ENCODE measurements at places on chromosomes 6 and 20.

- no peak for DNase-seq
Observed at GRCh38 chr6:41289815-41290214, 3.3 kb upstream of the TREM1 start.

GRCh38 chr6:12182676-12183075, 107.5 kb upstream of the EDN1 start:
- no peak for DNase-seq

DNA sequence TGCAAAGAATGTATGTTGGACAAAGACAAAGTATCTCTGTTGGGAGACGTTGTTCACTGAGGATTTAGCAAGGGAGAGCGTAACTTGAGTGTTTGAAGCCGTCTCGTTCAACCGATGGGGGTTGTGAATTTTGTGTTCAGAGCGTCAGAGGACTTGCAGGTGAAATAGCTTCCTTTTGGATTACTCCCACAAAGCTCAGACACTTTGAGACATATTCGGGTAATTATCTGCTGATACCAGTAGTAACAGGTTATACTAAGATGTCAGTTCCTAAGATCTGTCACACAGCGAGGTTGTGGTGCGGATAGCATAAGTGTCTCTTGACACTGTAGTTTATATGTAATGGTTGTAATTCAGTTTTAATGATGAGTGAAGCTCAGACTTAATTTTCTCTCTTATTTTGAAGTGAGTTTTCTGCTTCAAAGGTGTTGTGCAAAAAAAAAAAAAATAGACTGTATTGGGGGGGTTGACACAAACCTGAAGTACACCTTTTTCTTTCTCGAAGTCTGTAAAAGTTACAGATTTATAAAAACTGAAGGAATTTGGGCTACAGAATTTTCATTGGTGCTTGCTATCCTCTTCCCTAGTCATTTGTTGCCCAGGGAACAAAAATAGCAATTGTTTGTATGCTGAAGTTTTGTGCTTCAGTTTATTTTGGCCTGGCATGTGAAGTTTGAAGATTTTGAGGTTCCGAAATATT, 1.7 kb downstream of the ASXL1 start:
- no peak for DNase-seq

GRCh38 chr6:26532699-26533531, 5.3 kb upstream of the HMGN4 start:
- DNase-seq: peak; percentile 49

DNA sequence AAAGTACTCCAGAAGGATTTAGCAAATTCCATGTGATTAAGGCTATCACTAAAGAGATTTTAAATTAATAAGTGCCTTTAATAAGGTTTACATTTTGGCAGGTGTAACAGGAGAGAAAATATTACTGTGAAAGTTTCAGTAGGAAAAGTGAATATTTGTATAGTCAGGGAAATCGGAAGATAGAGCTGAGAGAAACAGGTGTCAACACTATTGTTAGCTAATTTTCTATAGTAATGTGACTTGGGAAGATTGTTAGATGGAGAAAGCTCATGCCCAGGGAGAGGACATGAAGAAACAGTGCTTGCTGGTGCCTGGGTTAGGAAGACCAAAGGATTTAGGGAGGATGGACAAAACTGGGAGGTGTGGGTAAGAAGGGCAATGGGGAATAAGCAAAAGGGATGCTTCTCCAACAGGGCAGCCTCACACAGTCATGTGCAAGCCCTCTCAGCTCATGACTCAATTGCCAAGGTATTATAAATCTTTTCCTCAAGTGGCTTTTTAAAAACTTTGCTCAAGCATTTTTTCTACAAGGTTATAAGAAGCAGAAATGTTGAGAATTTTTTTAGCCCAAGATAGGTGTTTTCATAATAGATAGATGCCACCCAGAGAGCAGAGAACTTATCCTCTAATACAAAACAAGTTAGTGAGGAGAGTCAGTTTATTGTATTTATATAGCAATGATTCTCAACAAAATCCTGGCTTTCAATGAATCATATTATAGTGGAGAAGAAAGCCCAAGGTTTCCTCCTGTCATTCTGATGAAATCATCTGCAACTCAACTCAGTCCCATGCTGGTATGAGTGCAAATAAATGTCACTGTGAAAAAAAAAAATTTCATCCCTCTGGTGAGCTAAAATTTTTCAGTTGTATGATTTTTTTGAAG, 325.2 kb upstream of the NT5E start:
- DNase-seq: no peak

GRCh38 chr6:113276601-113277000, 580.5 kb upstream of the MARCKS start:
- no peak for DNase-seq

GRCh38 chr6:36117658-36118549, 12.4 kb upstream of the MAPK13 start:
- no peak for DNase-seq

- no peak for DNase-seq
Observed at GRCh38 chr20:14685183-14685582, 347.8 kb upstream of the FLRT3 start.

GRCh38 chr6:137698636-137699030, 168.4 kb upstream of the TNFAIP3 start:
- DNase-seq: no peak

DNA sequence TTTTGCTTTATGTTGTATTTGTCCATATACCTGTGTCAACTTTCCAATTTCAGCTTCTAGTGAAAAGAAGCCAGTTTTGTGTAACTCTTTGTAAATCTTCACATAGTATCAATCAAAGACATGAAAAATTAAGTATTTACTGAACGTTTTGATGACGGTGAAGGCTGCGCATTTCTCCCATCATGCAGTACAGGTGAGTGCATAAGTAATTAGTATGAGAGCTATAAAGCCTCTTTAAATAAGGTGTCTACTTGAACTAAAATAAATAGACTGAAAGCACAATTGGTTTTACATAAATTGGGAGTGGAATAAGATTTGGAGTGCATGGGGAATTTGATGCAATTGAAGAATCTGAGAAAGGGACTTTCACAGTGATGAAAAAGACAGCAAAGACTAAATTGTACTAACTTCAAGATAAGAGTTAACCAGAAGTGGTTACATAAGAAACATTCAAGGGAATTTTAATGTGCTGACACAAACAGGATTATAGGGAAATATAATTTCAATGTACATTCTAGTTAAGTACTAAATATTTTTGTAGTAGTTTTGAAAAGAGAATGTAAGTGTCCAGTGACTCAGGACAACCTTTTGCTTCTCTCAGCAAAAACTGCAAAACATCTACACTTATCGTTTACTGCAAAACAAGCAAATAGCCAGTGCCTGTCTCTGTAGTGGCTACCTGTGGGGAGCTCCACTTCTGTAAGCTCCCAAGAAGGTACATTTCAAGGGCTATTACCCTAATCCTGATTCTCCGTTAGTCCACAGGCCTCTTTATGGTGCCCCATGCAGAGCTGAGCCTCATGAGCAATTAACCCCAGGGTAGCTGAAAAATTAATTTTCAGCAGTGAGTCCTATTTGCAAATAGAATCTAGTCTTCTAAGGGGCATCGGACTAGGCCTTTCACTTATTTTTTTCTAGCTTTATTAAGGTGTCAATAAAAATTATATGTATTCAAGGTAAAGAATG, 13.0 kb downstream of the TENT5A start:
- DNase-seq: no peak

DNA sequence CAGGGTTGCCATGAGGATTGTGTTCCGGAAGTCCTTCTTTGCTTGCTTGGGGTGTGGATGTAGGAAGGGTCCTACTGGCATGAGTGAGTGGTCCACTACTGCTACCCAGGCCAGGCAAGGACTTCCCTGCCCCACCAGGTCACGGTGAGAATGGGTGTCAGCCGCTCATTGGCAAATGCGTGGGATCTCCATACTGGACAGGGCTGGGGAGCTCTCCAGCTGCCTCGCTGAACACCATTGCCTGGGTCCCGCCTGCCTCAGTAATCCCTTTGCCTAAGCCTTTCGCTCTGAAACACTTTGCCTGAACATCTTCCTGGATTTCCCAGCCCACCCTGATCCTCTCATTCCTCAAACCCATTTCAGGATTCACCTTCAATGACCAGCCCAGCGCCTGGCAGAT, 59.5 kb downstream of the CTCFL start:
- no peak for DNase-seq

DNA sequence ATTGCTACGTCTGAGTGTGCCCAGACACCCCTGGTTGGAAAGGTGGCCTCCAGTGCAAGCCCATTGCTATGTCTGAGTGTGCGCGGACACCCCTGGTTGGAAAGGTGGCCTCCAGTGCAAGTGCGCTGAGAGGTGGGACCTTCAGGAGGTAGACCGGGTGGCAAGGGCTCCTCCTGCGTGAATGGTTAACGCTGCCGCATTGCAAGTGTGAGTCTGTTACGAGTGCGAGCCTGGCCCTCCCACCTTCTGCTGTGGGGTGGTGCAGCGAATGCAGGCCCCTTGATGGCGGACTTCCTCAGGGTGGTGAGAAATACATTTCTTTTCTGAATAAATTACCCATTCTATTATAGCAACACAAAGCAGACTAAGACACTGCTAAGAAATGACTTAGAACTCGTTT, 208.8 kb downstream of the DLL1 start:
- no peak for DNase-seq

GRCh38 chr20:11921321-11921720, 3.6 kb downstream of the BTBD3 start:
- DNase-seq: no peak

- no peak for DNase-seq
Observed at GRCh38 chr20:23629542-23630391, 8.0 kb downstream of the CST3 start.

DNA sequence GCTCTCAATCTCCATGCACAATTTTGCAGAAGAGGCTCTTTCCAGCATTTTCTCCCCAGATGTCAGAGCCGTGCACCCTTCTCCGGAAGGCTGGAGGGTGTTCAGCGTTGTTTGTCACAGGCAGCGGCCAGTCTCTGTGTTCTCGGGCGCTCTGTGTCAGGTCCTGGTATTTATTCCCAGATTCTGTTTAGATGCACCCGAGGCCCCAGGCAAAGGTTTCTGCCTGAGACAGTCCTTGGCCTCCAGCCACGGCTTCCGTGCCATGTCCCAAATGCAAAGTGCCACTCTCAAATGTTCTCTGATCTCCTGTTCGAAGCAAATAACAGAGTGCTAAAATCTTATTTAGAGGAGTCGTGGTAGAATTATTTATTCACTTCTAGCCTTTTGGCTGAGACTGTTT, 140.3 kb upstream of the AGPAT4 start:
- DNase-seq: no peak

DNA sequence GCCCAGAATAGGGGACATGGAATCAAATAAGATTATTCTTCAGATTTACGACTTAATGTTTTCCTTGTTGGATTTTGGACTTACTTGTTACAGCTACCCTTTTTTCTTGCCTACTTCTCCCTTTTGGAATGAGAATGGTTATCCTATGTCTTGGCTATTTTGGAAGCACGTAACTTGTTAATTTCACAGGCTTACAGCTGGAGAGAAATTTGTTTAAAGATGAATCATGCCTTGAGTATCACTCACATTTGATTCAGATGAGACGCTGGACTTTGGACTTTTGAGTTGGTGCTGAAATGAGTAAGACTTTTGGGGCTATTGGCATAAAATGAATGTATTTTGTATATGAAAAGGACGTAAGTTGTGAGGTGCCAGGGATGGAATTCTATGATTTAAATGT, 83.3 kb downstream of the SMPDL3A start:
- no peak for DNase-seq

- DNase-seq: no peak
Observed at GRCh38 chr6:97262676-97263075, 20.3 kb downstream of the MMS22L start.

DNA sequence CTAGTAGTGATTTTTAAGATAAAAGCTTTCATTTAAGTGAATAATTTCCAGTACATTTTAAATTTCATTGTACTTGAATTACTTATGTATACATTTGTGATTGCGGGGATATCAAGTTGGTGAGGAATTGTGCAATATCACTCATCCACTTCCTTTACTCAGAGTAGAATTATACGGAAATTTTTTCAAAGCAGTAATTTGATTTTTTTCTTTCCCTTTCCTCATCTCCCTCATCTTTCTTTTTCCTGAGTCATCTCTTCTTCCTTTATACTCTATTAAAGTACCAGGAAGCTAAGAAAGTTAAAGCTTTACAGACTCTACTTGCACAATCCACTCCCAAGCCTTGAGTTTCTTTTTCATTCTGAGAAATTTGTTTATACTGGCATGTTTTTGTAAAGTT, 60.9 kb upstream of the DEFB112 start:
- DNase-seq: no peak

- no peak for DNase-seq
Observed at GRCh38 chr6:109073344-109074132, 21.1 kb downstream of the SESN1 start.

GRCh38 chr6:17621003-17621402, 20.9 kb downstream of the FAM8A1 start:
- no peak for DNase-seq

DNA sequence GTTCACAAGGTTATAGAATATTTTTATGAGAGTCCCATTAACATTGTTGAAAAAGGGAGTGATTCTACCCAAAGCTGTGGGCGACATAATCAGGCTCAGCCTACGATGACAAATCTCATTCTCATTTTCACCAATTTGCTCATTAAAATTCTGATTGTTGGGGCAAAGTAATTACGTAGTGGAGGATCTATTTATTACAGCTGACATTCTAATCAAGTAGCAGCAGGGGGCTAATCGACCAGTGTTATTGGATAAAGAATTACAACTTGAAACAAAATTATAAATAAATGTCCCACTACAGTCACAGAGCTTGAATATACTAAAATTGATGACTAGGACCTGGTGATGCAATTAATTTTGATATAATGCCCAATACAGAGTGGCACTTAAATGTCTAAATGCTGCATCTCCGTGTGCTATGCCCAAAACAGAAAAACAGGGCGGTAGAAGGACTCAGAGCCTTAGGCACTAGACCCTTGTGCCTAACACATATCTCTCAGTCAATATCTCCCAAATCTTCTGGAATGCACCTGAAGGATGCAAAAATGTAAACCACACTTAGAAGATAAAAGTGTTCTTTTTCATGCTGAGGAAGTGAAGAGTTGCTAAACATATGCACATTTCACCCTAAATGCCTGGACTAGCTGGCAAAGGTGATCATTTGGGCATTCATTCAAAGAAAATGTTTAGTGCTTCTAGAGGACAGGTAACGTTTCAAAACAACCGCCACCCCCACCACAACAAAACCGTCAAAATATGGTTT, 88.3 kb downstream of the CD24 start:
- no peak for DNase-seq

DNA sequence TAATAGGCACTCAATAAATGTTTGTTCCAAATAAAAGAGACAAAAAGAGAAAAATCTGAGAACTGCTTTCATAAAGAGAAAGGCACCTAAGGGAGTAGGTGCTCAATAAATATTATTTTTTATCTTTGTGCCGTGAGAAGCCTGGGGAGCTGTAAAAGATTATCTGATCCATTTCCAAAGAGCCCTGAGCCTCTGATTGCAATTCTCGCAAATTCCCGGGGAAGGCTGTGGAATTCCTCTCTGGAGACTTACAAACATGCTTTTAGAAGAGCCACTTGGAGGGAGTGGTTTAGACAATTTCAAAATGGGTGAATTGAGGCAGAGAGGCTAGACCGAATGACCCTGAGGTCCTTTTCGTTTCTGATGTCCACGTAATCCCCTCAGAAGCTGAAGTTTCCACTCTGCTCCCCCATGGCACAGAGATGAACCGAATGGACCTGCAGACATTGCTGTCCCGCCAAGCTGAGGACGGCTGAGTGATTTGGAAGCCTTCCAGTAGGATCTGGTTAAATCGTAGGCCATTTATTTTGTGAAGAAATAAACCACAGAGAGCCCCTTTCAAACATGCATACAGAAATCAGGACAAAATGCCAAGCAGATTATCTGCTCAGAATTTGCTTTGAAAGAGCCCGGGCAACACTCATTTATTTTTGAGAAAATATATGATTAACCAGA, 77.8 kb downstream of the PKHD1 start:
- no peak for DNase-seq
